ENCODE measurements at places on chromosomes 11 and 22.

GRCh38 chr11:122115524-122116379 lies at the start of gene BLID:
Gene BLID, minus strand, starts transcription at chr11:122116215. Its CDS starts 293 bp downstream, at chr11:122115922.
- DNase-seq, result no peak

GRCh38 chr11:64297699-64298358 lies 2.3 kb upstream of the CATSPERZ start:
- DNase-seq, result no peak

DNA sequence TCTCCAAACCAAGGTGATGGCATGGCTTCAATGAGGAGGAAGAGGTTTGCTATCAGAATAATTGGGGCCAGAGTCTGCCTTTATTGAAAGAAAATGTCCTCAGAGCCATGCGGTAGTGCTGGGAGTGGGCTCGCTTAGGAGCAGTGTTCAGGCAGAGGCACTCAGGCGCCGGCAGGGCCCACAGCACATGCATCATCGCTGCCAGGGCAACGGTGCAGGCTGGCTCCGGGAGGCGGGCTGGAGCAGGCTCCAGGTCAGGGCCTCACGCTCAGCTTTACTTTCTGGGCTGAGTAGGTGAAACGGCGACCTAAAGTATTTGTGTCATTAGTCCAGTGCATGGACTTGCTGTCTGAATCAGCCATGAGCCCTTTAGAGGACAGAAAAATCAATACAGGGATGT lies 169.9 kb upstream of the CCDC90B start:
- DNase-seq, result no peak

DNA sequence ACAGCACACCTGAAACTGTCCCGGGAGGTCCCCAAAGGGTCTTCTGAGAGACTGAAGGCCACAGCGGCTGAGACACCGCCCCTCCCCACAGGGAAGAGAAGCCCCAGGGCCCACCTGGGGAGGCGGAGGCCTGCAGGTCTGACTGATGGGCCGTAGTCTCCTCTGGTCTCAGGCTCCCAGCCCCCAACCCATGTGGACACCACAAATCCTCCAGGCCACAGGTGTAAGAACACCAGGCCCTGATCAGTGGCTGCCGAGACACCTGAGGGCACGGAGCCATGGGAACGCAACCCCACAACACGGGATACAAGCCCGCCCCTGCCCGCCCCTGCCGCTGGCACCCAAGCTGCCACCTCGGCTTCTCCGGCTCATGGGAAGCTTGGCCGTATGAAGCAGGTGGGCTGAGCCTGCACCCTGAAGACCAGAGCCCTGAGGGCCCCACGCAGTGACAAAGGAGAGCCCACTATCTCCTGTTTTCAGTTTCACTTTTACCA lies 46.3 kb downstream of the BRD1 start:
- no peak for DNase-seq

- DNase-seq, result no peak
These were observed 42.9 kb upstream of the SHISAL1 start for GRCh38 chr22:44355716-44356070.

- DNase-seq, result no peak
These were observed 64.2 kb downstream of the KREMEN1 start for GRCh38 chr22:29136782-29137700.

GRCh38 chr11:20840341-20840740 lies 171.0 kb downstream of the NELL1 start:
- no peak for DNase-seq

DNA sequence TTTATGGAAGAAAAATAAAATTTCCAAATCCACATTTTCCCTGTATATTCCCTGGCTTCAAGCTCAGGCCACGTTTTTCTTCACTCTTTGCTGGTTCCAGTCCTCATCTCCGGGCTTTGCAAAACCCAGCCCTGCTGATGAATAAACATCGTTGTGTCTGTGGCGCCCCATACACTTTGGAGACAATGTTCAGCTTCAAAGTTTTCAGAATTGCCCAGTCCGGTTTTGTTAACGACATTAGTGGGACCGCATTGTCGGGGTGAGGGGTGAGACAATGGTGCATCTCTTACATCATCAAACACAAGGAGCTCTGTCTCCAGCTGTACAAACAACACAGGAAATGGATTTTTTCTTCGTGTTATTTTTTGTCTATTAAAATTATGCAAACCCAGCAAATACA lies 53.4 kb upstream of the HTATIP2 start:
- DNase-seq, result no peak

DNA sequence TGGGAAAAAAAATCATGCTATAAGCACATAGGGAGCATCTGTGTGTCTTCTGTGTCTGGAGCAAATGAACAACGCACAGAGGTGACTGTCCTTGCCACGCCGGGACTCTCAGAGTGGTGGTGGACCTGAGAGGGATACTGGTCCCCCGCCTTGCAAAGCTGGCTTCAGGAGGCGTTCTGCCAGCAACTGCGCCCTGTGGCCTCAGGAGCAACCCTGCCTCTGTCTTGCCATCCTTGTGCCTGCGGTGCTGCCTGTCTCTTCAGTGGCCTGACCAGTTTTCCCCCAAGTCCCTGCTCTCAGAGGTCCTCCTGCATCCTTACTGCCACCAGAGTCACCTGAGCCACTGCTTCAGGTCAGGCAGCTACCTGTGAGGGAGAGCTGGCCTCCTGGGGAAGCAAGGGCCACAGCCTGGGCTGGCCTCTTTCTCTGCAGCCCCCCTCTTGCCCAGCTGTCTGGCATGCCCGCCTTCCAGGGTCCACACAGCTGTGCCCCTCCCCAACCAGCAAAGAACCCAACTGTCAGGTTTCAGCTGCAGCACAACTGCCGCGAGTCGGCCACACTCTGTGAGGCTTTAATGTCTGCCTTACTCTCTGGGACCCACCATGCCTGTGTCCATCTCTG lies 30.4 kb upstream of the YPEL1 start:
- no peak for DNase-seq

DNA sequence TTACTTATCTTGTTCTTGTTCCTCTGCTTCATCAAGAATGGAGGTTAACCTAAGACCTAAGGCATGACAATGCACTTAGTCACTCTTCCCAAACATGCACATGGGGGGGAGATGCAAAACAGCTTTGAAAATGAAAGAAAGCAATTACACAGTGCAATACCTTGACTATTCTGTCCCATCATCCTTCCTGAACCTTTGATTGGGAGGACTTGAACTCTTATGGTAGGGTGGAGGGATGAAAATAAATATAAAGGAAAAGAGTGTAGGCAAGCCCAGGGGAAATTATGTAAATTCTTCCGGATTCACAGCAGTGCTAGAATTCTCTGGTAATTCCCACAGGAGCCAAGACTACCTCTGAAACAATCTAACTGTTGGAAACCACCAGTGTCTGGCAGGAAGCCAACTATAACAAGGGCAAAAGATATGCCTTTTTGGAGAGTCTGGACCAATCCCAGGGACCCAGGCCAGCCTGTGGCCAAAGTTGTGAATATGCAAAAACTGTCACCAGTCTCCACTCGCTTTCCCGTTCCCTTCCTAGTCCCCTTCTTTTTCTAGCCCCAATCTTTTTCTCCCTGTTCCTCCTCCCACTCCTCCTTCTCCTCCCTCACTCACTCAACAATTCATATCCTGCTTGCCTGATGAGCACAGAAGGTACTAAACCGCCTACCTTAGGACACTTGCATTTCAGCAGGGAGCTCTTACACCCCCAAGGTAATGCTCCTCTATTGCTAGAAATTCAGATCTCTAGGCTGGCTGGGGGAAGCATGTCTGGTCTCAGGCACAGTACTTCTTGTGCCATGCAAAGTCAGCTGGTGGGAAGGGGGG lies 2.5 kb upstream of the RCN1 start:
- DNase-seq, result no peak

- no peak for DNase-seq
These were observed 10.0 kb upstream of the RRM1 start for GRCh38 chr11:4084406-4085125.

- no peak for DNase-seq
These were observed 15.8 kb upstream of the ETS1 start for GRCh38 chr11:128603003-128603696.
